ENCODE measurements at places on chromosomes 1 and 21.

- no peak for DNase-seq
These were observed 1.6 kb upstream of the ANKRD65 start for GRCh38 chr1:1422465-1423244.

DNA sequence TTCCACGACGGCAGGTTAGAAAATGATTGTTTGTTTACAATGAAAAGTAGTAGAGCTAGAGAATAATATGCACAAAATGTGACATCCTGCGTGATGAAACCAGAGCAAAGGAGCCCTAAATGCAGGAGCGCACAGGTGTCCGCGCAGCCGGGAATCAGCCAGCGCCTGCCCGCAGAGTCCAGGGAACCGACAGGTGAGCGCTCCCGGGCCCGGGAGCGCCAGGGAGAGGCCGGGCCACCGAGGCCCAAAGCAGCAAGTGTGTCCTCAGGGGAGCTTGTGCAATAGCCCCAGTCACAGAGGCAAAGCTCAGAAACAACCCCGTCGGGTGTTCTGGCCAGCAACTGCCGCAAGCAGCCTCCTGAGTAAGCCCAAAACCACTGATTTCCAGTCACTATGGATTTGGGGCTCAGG lies 789 bp upstream of the GALE start:
- DNase-seq = no peak

- DNase-seq = no peak
These were observed 442.3 kb downstream of the PLPP3 start for GRCh38 chr1:56137090-56137489.

DNA sequence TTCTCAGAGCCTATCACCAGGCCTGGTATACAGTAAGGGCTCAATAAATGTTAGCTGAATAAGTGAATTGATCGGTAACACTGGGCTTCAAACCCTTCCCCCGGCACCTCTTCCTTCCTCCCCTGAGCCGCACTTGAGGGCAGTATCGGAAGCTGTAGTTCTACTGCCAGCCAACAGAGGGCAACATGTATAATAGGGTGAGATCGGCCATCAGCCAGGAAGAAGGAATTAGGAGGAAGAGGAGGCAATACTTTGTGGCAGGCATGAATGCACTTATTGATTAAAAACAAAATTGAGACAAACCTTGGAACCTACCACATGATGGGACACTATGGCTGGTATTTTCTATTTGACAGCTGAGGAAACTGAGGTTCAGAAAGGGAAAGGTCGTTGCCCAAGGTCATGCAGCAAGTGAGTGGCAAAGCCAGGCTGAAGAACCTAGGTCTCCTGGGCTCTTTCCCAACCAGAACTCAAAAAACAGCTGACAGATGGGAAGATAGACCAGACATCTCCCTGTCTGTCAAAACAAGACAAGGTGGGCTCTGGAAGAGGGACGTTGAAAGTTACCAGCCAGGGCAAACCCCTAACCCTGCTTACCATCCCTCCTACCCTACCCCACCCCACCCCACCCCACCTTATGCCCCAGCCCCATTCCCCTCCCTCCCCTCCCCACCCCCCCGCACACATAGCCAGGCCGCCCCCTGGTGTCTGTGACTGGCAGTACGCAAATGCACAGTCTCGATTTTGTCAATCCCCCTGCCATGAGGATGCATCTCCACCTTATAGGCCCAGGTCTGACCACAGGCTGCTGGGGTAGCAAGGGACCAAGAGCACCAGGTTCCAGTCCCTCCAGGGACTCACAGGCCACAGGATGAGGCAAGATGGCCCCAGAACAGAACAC lies 107.3 kb upstream of the RUNX3 start:
- no peak for DNase-seq

DNA sequence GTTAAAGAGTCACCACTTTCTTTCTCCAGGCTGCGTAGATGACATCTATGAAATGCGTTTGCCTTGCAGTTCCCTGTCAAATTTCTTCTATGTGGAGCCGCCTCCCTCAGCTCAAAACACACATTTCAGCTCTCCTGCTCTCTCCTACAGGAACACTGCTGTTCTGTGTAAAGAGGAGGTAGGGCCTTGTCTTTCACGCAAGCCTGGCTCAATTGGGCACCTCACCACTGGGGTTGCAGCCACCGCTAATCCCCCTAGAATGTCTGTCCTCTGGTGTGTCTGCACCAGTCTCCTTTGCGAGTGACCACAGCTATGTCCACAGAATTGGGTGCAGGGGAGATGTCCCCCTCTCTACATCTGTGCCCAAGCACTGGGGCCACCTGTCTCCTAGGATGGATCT lies 31.8 kb upstream of the CFHR4 start:
- no peak for DNase-seq

DNA sequence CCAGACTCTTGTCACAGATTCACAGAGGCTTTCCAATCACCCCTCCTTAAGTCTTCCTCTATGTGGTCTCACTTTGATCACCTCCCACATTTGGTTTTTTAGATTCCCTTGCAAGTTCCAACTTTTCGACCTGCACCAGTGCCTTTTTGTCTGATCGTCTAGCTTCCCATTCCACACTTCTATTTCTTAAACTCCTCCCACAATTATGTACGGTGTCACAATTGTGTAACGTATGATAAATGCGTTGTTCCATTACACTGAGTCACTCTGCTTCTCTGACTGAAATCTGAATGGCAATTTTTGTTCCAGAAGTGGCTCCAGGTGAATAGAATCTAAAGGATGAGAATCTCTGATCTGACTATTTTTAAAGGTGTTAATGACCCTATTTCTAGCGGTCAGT lies 320.1 kb downstream of the LMX1A start:
- no peak for DNase-seq

- DNase-seq = no peak
These were observed 544.2 kb downstream of the RWDD3 start for GRCh38 chr1:95778217-95778616.

DNA sequence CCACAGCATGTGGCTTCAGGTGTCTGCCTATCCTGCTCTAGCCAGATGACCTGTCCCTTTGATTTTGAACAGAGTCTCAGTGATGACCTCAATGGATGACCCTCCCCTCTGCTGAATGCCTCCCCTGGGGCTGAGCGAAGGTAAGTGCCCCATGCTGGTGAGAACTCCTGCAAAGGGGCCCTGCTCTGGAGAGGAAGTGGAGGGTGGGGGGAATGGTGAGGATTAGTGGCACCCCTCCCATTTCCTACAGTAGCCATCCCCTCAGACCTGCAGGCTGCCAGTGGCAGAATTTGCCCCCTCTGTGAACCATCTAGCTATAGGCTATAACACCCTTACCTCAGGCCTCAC lies 3.7 kb upstream of the PMVK start:
- DNase-seq = no peak

GRCh38 chr1:33277488-33278084 lies 21.3 kb downstream of the ZNF362 start:
- no peak for DNase-seq

GRCh38 chr1:201309416-201309815 lies 26.1 kb downstream of the PKP1 start:
- peak; percentile 18 for DNase-seq

DNA sequence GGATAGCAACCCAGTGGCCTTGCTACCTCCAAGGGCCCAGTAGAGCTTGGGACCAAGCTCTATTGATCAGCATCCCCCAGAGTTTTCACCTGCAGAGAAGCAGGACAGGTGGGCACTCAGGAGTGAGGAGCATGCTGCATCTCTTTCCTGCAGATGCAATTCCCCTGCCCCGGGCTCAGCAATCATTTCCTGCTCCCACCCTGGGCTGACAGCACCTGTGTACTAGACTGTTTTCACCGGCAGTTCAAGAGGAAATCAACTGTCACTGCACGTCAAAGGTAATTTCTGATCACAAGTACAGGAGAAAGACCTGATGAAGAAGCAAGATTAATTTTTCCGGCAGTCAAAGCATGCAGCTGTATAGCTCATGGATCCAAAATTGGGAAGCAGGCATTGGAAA lies 8.8 kb upstream of the NT5C1A start:
- no peak for DNase-seq

DNA sequence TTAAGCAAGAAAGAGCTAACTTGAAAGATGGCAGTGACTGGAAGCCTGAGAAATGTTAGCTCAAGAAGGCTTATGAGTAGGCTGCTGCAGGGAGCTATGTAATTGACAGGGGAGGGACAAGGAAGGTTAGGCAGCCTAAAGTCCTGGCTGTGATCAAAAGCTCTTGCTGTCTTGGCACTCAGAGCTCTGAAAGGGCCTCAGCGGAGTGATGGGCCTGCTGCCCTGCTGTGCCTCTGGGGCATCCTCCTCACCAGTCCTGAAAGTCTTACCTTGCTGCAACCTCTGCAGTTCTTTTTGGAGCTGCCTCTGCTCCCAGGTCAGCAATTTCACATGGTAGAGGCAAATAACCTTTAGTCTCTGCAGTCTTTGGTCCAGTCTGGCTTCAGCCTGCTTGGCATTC lies 1.8 kb downstream of the CCDC190 start:
- no peak for DNase-seq

GRCh38 chr1:246476771-246477170 lies 30.3 kb downstream of the SMYD3 start:
- DNase-seq = no peak

- DNase-seq = no peak
These were observed 80.5 kb downstream of the ENAH start for GRCh38 chr1:225572422-225572821.

GRCh38 chr1:231936983-231937775 lies 310.6 kb downstream of the DISC1 start:
- no peak for DNase-seq

- DNase-seq = no peak
These were observed 90.1 kb upstream of the RAVER2 start for GRCh38 chr1:64654519-64655341.

DNA sequence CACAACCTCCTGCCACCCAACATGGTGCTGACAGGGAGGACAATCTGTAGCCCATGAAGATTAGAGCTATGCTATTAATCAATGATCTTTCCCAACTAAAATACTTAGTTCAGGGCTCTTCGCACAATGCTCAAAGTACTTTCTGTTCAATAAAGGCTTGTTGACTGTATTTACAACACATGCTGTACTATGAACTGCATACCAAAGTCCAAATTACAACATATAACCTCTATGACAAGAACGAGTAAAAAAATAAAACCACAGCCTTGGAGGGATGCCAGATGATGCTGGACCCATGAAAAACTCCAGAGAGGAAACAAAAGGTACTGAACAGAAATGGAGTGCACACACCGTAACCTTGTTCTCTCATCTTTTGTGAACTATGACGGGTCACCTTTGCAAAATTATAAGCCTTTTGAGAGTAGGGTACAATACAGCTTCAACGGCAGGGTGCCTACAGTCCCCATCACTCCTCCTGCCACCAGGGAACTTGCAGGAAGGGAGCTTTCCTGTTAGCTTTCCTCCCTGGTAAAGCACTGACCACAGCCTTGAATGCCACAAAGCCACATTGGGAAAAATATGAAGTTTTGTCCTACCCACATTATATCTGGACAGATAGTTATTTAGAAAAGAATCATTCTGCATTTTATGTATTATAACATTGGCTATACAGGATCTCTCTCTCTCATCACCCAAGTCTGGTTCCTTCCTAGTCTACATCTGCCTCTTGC lies 175.6 kb downstream of the NRIP1 start:
- DNase-seq = no peak

DNA sequence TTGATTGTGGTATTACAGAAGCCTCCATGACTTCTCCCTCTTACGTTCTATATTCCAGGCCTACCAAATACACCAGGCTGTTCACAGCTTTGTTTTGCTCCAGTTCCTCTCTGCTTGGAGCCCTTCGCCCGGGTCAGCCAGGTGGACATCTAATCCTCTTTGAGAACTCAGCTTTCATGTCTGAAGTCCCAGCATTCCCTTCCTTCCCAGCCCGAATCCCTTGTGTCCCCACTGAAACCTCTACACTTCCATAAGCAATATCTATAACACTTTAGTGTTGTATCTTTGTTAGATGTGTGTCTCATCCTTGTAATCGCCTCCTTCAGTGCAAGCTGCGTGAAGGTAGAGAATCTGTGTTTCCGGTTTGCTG lies 1.9 kb downstream of the RNF11 start:
- no peak for DNase-seq

GRCh38 chr1:54701996-54702395 lies 13.7 kb upstream of the TTC4 start:
- DNase-seq = no peak

GRCh38 chr1:45822644-45823043 lies 19.2 kb downstream of the MAST2 start:
- DNase-seq = no peak

- DNase-seq = no peak
These were observed 811.4 kb downstream of the USP25 start for GRCh38 chr21:16540966-16541727.

- DNase-seq = no peak
These were observed 320.1 kb downstream of the TGFB2 start for GRCh38 chr1:218665221-218665620.

GRCh38 chr1:153597206-153597605 lies 15.7 kb downstream of the S100A16 start:
- no peak for DNase-seq

DNA sequence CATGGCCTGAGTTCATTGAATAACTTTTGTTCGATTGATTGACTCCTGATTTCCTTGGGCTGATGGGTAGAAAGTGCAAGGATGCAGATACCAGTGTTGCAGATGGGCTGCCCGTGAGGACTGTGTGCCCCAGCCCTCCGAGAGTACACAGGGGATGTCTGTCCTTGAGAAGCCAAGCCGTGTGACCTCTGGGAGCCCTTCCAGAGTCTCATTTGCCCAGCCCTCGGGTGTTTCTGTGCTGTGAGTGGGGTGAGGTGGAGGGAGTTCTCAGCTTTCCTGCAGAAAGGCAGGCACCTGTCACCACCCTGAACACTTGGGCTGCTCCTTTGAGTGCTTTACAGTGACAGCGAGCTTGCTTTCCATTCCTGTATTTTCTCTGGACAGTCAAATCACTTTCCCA lies 96.4 kb upstream of the CACNA1E start:
- no peak for DNase-seq

- DNase-seq = no peak
These were observed 222.2 kb downstream of the C1orf94 start for GRCh38 chr1:34398916-34399275.

GRCh38 chr1:228471762-228472398 lies 15.3 kb upstream of the RNF187 start:
- DNase-seq = no peak

DNA sequence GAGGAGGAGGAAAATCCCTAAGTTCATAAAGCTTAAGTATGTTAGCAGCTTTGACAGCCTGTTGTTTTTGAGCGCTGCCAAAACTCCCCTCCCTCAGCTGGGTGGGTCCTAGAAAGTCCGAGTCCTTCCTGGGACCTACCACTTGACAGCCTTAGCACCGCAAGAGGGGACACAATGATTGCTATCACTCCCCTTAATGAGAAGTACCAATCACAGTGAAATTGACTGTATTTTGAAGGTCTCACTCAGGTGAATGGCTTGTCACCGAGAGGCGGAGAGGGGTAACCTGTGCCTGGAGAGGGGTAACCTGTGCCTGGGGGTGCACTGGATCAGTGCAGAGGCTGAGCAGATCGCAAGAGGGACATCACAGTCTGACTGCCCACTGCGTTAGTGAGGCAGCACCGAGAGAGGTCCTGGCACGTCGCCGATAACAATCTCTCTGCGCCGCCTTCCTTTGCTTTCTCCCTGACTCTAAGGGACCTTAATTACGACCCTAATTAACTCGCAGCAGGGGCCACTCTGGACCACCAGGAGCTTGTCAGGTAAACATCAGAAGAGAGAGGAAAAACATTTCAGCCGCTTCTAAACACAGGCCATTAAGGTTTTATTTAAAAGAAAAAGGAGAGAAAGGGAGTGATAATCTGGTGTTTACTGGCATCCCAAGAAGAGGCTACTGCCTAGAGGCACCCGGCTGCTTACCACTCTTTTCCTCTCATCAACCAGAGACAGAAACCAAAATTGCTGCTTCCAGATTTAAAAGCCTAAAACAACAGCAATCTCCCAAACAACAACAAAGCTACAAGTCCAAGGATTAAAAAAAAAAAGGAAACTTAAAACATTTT lies 25.7 kb upstream of the KCNK1 start:
- DNase-seq = no peak

GRCh38 chr1:213985209-213986019 lies 2.4 kb upstream of the PROX1 start:
- DNase-seq = no peak

All from glomerular endothelial cell (primary cell).